ENCODE measurements at places on chromosomes 5 and 9. TPM values are rescaled to one million over a fixed set of nuclear protein-coding genes. Genes with fewer than 3 reads are reported as not detected.

GRCh38 chr9:106866243-106866642 lies 3.3 kb downstream of the ZNF462 start:
- DNase-seq: no peak

Gene SH3RF2
- polyA plus RNA-seq: 0.27 TPM

DNA sequence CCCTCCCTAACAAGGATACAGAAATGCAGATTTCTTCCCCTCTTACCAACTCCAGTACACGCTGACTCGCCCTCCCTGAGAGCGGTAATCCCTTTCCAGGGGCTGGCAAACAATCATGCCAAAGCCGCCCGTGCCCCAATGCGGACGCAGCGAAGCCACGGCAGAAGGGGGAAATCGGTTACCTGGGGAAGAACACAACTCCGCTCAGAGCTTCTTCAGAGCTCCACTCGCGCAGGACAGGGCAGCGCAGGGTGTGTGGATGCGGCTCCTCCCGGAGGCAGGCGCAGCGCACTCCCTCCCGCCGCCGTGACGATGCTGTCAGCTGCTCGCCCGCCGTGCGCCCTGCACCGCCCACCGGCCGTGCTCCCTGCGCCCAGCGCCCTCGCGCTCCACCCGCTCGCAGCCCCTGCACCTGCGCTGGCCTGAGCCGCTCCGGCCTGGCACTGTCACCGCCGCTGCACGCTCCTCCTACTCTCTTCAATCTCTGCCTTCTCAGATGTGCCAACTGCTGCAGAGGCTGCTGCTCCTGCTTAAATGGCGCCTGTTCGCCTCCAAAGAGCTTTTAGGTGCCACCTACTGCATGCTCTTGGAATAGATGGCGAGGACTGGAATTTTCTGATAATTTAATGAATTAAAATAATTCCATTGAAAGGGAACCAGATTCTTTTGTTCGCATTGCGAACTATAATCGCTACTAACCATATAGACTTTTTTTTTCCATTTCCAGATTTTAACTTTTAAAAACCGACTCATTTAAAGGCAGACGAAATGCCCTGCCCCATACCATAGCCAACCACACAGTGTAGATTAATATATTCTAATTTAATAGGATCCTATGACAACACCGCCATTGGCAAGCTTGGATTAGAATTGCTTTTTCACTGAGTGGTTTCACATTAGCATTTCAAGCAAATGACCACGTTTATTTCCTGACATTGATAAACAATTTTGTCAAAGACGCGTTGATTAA lies at the start of gene DIRAS2:
DIRAS2 (minus strand) TSS at position 255 of the 970 bp plus-strand sequence. CDS start 28,997 bp downstream, outside the sequence.
- peak; percentile 18 for DNase-seq

DNA sequence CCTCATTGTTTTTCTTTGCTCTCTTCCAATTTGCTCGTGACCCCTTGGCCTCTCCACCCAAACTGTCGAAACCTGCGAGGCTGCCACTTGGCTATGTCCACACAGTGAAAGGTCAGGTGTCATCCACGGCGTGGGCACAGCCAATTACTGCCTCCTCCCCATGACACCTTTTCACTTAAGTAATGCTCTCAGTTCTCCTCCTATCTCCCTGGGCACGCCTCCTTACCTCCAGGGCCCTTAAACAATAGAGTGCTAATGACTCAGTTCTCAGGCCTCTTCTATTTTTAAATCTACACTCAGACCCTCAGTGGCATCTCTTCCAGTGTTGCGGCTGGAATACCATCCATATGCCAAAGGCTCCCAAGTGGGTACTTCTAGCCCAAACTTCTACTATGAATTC lies 256.8 kb downstream of the ROR2 start:
- no peak for DNase-seq

- DNase-seq: peak; percentile 80
Measured at GRCh38 chr9:8356406-8356805, 556.8 kb upstream of the DMAC1 start.

GRCh38 chr5:10596310-10596703 lies 32.4 kb downstream of the ANKRD33B start:
- no peak for DNase-seq

Gene PFN3
- not detected for polyA plus RNA-seq

- no peak for DNase-seq
Measured at GRCh38 chr5:59174248-59174844, 591.5 kb downstream of the RAB3C start.

- DNase-seq: no peak
Measured at GRCh38 chr5:120640778-120641177, 176.7 kb downstream of the PRR16 start.

Gene IL33
- polyA plus RNA-seq: 163 TPM

DNA sequence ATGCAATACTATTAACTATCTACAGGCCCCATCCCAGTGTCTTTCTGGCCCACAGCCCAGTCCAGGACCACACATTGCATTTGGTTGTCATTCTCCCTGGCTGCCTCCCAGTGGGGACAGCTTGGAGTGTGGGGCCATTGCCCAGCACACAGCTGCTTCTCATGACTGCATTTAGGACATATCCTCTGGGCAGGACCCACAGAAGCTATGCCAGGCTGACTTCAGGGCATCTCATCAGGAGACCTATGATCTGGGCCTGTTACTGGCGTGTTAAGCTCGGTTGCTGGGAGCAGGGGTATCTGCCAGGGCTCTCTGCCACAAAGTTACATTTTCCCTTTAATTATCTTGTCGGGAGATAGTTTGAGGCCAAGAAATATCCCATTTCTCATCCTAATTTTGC lies 32.1 kb upstream of the CLPTM1L start:
- DNase-seq: peak; percentile 50

Gene TMEM174
- not detected for polyA plus RNA-seq

GRCh38 chr9:28820741-28821140 lies 1247.5 kb upstream of the C9orf72 start:
- DNase-seq: no peak

DNA sequence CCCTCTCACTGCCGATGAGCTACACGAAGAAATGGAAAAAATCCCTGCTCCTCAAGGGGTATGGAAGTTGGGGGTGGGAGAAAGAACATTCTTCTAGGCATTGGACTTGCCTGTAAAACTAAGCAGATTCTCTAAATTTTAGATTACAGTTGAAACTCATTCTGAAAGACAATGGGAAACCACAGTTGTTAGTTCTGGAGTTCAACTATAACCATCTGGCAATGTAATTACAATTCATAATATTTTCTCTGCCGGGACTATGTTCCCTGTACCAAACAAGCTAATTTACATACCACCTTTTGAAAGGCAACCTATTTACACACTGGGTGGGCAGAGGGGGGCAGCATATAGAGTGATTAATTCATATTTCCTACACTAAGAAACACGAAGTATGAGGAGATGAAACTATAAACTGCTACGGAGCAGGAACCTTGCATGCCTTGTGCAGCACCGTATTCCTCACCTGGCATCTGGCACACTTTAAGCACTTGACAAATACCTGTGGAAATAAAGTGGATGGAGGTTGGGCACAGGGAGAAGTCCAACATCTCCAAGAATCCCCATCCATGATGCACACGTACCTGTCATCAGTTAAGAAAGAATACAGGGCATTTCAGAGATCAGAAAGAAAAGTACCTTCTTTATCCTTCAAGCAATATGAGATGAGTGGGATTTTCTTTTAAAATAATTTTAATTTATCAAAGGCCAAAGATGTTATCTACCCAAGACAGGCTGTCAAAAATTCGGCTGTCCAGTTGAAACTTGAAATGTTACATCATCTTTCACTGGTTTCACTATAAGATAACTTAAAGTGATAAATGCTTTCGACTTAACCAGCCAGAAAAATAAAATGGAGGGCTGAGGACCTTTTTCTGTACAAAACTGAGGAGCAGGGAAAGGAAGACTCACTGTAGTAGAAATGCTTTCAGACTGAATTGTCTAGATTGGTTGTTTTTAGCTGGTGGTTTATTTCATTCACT lies 54.2 kb downstream of the SSBP2 start:
- DNase-seq: no peak

- DNase-seq: no peak
Measured at GRCh38 chr9:88198341-88198807, 60.1 kb upstream of the SPATA31C2 start.

GRCh38 chr9:121622387-121623203 lies 28.8 kb upstream of the DAB2IP start:
- no peak for DNase-seq

Gene ADGRV1
- 15.6 TPM for polyA plus RNA-seq

DNA sequence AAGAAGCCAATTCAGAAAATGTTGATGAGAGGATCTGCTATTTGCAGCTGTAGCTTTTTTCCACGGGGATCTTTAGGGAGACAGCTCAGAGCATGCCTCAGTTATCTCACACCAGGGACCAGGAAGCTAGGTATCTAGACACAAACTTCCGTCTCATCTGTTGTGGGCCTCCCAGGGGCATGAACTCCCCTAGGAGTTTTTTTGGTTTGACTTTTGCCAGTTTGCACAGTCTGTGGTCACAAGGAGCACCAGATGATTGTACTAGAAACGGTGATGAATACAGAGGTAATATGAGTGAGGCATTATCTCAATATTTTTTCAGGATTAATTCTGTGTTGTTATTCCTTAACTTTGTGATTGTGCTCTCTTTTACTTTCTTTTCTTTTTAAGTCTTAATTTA lies 533.2 kb upstream of the SEMA6A start:
- DNase-seq: no peak

Gene SPACA9
- 12.2 TPM for polyA plus RNA-seq

DNA sequence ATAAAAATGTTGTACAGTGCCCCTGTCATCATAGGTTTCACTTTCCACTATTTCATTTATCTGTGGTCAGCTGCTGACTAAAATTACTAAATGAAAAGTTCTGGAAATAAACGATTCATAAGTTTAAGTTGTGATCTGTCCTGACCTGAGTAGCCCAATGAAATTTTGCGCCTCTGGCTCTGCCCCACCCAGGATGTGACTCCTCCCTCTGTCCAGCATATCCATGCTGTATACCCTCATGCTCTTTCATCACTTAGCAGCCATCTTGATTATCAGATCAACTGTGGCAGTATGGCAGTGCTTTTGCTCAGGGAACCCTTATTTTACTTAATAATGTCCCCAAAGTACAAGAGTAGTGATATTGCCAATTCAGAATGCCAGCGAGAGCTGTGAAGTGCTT lies 97.3 kb downstream of the STARD4 start:
- no peak for DNase-seq

Gene SLC4A9
- polyA plus RNA-seq: 0.19 TPM

DNA sequence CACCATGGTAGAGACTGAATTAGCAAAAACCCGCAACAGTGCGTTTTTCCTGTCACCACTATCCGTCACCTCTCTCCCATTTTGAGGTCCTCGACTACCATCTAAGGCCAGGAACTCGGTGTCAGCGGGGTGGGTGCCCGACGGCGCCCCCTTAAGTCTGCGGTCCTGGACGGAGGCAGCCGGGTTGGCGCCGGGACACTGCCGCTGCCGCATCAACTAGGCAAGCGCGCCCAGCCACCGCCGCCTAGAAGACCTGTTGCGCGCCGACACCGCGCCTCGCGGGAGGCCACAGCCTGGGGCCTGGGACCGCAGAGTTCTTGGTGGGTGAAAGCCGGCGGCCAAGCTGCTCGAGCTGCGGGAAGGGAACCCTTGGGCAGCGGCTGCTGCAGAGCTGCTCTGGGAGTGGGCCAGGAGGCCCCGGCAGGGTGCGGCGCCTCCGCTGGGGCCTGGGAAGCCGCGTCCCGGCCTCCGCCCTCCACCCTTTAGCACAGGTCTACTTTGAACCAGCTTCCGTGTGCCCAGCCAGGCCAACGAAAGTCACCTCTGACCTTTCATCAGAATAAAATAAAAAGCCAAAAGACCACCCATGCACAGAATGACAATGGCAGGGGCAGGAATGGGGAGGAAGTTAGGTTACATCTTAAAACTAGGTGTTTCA lies 3.5 kb downstream of the FOXB2 start:
- no peak for DNase-seq

DNA sequence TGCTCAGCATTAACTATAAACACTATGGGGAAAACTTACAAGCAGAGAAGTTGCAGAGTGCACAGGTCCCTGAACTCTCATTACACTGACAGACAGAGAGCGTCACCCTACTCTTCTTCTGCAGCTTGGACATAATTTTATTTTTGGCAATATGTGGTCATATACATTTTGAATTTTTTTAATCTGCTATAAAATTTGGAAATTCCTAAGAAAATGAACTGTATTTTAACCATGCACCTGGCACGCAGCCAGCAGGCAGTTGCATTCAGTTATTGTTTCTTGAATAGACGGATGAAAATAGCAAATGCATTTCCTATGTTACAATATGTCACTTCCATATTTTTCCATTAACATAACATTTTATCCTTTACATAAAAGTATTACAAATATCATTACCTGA lies 100.2 kb downstream of the SLC25A46 start:
- no peak for DNase-seq

Gene SPOCK1
- 0.50 TPM for polyA plus RNA-seq

GRCh38 chr9:84490206-84490841 lies 149.8 kb upstream of the SLC28A3 start:
- no peak for DNase-seq

Gene INSL4
- not detected for polyA plus RNA-seq

All from right lung (tissue), 10 donors.